Mononuclear cell (primary cell): ENCODE measurements at places on chromosomes 1 and 21. TPM values are rescaled to one million over a fixed set of nuclear protein-coding genes. Genes with fewer than 3 reads are reported as not detected.

The CADM3 gene
- 0.10 TPM for total RNA-seq

The B3GALT2 gene
- total RNA-seq, result 0.31 TPM

The SLAMF7 gene
- 12.9 TPM for total RNA-seq

The BGLAP gene
- total RNA-seq, result 0.31 TPM

The SOX13 gene
- 0.42 TPM for total RNA-seq

The OR13G1 gene
- 0.21 TPM for total RNA-seq

The LCE1B gene
- not detected for total RNA-seq

The CD5L gene
- total RNA-seq, result not detected

The RAB7B gene
- 0.10 TPM for total RNA-seq

The PALMD gene
- not detected for total RNA-seq

The FAM43B gene
- not detected for total RNA-seq

The SPRR2G gene
- total RNA-seq, result not detected

The SLC45A1 gene
- total RNA-seq, result not detected

The PPFIA4 gene
- total RNA-seq, result 0.73 TPM

The KRTAP13-4 gene
- not detected for total RNA-seq

The SMIM1 gene
- 0.73 TPM for total RNA-seq
